ENCODE measurements at places on chromosomes 16 and 17.
A peak's percentile ranks its signal among the peaks of the same experiment; 100 is the strongest.

DNA sequence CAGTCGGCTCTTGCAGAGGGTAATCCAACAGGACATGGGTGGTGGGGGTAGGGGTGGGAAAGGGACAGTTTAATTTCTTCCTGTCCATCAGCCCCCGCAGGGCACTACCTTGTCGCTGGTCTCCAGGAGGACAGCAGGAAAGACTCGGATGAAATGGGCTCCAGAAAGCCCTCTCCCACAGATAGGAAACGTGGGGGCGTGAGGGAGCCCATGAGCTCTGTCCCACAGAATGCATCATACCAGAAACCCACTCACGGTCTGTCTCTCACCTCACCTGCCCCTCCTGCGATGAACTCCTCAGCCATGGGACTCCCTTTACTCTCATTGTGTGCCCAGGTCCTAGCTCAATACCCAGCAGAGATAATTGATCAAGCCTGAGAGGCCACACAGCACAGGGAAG, 240.1 kb downstream of the GSG1L start:
- DNase-seq = no peak

DNA sequence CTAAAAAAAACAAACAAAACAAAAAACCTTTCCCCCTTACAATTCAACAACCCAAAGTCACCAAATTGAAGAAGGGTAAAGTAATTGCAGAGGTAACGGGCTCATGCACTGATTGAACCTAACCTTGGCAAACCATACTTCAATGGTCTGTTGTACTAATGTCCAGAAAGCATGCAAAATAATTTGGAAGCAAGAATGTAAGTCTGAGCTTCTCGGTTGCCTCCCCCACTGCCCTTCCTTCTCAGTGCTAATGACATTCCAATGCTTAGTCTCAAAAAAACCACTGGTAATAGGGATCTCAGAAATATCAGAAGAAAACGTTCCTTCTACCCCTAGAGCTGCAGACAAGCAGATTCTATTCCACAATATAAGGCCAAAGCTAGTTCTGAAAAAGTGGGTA, 15.8 kb downstream of the KRABD2 start:
- DNase-seq = no peak

DNA sequence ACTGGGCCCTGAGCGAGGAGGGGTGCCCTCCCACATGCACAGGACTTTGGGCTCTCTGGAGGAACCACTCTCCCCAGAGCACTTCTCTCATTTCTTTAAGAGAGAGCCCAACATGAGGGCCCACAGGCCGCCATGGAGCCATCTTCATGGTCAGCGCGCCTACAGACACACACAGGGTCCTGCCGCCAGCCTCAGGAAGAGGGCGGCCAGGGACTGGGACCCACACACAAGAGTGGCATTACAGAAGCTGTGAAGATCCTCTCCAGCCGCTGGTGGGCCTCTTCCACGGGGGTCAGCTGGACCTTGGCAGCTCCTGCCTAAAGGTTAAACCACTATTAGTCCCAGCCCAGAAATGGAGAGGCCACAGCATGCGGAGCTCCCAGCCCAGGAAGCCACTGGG, 54.5 kb downstream of the MYO18A start:
- DNase-seq = no peak

DNA sequence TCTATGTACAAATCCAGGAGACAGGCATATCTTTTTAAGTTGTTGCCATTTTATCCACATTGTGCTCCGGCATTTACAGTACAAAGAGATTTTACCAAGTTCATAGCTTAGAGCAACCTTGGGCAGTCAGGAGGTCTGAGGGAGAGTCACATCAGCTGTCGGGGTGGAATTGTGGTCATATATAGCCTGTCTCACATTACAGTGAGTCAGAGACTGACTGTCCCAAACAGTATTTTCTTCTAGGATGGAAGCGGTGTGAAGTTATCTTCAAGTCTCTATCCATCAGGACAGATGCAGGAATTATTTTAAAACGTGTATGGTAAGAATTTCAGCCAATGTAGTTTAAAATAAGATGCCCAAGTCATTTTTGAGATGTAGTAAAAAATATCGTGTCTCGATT, 53.0 kb downstream of the GPRC5B start:
- DNase-seq = peak; percentile 94

DNA sequence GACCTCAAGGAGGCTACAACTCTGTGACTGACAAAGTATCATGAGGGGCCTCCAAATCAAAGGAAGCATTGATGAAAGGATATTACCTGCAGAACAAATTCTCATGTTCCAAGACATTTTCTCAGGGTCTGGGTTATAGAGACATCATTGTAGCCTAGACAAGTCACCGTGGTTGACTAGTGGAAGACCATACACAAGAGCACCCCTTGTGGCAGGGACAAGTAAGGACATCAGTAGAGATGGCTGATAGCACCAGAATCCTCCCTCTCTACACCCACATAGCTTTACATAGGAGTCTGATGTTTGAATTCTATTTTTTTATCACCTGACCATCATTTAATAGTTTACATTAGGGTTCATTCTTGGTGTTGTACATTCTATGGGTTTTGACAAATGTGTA, 32.5 kb upstream of the CDH8 start:
- DNase-seq = no peak

DNA sequence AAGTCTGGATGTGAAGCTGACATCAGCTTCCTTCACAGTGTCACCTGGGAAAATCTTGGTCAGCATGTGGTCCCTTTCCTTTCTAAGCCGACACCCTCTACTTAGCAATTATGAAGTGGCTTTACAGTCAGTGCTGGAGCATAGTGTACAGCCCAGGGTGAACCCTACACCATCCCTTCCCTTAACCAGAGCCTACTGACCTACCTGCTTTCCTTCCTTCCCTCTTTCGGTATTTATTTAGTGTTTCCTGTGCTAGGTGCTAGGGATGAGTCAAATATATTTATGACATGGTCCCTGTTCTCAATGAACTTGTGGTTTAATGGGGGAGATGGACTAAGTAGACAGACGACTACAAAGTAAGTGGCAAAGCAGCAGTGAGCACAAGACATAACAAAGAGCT, 77.5 kb downstream of the CDK5R1 start:
- DNase-seq = no peak

DNA sequence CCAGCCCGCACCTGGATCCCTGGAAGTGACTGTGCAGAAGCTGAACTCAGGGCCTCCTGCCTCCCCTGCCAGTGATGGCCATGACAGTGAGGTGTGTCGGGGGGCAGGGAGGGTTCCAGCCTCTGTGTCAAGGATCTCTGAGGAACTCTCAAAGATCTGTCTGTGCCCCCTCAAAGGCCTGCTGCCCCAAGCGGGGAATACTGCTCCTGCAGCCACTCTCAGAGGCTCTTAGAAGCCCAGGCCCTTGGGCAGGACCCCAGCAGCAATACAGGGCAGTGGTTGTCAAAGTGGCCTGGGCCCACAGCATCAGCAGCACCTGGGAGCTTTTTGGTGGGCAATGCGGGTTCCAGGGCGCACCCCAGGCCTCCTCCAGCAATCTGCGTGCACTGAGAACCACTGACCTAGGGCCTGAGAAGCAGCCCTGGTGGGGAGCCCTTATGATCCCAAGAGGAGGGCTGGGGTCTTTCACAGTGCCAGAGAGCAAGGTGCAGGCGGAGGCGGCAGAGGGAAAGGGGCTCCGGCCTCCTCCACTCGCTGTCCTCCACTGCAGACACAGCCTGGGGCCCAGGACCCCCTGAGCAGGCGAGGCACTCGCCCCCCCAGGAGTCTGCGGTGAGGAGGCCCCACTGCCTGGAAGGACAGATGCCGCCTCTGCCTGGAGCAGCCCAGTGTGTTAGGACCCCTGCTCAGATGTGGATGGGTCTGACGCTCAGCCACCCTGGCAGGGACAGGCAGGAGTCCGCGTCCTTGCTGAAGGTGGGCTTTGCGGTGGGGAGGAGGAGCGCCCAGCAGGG, 42.1 kb downstream of the ENGASE start:
- no peak for DNase-seq

DNA sequence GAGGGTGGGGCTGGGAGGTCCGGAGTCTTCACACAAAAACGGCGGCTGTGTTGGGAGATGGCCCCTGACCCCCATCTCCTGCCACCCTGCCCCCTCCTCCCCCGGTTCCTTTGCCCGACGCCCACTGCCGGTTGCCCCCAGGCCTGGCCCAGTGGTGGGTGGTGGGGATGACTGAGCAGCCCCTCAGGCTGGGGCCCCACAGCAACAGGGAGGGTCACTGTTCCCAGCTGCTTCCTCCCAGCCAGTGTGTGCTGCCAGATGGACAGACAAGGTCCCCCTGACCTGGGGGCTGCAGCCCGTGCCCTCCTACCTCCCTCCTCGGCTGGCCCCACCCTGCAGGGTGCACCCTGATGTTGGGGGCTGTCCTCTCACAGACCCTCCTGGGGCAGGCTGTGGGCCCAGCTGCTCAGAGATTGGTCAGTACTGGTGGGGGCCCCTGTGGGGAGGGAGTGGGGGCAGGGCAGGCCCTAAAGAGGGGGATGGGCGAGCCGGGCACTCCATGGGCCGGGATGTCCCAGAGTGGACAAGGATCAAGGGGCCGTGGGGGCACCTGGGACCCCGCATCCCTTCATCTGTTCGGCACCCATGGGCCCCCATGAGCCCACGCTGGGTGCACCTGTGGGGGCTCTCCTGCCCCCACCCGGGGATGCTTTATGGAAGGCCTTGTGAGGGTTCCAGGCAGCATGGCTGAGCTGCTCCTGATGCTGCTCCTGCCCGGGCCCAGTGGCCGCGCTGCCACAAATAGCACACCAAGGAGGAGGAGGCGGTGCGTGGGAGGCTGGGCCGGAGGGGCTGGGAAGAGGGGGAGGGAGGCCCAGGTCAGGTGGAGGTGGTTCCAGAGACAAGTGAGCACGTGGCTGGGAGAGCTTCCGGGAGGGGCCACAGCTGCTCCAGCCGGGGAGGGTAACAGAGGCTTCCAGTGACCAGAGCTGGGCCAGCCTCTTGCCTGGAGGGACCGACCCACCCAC, 5.1 kb downstream of the C1QTNF8 start:
- DNase-seq = no peak

- no peak for DNase-seq
Observed at GRCh38 chr16:58343562-58343961, 48.7 kb upstream of the GINS3 start.

- DNase-seq = no peak
Observed at GRCh38 chr17:36977066-36977465, 28.3 kb downstream of the AATF start.

- DNase-seq = no peak
Observed at GRCh38 chr17:82679586-82680465, 18.7 kb downstream of the RAB40B start.

GRCh38 chr17:56845934-56846333, 12.0 kb downstream of the DGKE start:
- no peak for DNase-seq

DNA sequence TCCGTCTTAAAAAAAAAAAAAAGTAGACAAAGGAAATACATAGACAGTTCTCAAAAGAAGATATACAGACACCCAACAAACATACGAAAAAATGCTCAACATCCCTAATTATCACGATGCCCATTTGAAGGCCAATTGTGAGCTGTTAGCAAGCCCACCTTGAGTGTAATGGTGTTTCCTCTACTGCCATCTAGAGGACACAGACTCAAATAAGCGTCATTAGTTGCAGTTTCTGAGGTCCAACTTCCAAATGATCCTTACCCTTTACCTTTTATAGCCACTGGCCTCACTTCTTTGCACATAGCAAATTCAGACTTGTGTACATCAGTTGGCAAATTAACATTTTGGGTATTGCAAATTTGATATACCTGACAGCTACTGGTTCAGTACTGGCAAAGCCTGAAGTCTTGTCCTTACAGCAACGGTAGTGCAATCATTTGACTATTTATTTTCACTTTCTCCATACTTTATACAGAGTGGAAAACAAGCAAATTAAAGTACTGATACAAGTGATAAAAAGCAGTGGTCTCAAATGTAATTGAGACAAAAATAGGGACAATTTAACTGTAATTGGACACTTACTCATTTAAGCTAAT, 536.3 kb upstream of the EEF2KMT start:
- DNase-seq = peak; percentile 24

All from iris pigment epithelial cell (primary cell).